ENCODE measurements at places on chromosomes 3 and 15.

GRCh38 chr3:176937541-176937940 lies 259.7 kb downstream of the TBL1XR1 start:
- no peak for DNase-seq

- DNase-seq = no peak
These were observed 34.4 kb upstream of the ETV5 start for GRCh38 chr3:186143250-186143649.

DNA sequence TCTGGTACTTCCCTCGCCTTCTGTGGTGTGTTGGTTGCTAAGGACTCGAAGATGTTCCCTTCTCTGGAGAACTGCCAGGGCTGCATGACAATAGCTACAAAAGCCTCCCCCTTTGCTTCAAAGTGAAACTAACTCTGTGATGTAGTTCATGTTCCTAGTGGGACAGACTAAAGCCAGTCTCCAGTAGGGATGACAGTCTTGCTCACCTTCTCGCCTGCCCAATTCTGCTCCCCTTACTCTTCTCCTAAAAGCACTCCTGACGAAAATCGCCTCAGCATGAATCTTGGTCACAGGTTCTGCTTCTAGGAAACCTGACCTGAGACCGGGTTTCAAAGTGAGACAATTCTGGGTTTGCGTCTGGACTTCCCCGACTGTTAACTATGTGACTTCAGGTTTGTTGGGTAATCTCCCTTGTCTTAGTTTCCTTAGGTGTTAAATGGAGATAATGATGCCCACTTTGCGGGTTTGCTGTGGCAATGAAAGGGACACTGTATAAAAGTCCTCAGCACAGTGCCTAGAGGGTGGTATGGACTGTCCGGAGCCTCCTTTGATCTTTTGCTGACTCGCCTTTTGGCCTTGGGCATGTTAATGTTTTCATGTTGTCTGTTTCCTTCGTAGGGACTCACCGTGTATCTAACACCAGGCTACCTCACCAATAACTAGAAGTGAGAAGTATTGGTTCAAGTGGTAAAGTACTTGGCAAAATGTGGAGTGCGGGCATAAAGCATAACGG lies 24.9 kb upstream of the THRB start:
- no peak for DNase-seq

GRCh38 chr3:32288819-32289218 lies 50.3 kb downstream of the CMTM8 start:
- no peak for DNase-seq

DNA sequence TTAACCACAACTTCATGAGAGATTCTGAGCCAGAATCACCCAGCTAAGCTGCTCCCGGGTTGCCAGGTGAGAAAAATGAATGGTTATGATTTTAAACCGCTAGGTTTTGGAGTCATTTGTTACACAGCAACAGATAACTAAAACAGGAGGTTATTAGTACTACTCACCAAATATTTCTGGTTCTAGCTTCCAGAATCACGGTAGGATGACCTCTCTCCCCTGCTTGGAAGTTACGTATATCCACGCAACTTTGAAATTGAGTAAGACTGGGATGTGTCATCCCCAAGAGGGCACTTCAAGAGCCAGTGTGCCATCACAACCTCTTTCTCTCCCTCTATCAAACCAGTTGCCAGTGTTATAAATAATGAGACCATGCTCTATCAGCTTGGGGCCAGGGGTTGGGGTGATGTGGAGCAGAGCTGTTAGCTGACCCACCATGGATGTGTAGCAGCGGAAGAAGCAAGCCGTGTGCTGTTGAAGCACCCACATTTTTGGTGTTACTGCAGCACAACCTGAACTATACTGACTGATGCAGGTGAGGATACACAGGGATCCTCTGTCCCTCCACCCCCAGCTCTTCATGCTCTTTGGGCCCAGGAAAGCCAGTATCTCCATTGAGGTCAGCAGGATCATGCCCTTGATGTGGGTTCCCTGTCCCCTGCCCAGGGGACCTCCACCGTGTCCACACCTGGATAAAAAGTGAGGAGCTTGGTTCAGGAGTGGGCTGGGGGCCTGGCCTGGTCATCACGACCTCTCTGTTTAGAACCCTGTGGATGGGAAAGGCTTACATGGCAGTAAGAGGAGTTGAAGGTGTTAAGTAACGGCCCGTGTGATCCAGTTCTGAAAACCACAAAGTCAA lies 19.4 kb upstream of the ALDH1A3 start:
- no peak for DNase-seq

DNA sequence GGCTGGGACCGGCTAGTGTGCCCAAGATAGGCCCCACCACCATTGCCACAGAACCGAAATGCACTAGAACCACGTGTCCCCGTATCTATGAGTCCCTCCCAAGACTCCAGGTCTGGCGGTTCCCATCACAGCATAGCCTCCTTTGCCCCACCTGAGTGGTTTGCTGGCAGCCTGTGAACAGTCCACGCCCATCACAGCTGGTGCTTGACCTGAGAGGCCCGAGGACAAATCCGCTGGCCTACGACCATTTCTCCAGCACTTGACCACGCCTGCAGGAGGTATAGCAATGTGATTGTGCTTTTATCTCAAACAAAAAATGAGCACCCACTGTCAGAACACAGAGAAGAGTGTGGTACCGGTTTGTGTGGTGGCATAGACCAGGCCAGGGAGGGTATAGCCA lies 736.7 kb upstream of the GBE1 start:
- DNase-seq = no peak

- DNase-seq = no peak
These were observed 42.7 kb downstream of the KIF9 start for GRCh38 chr3:47239929-47240328.

DNA sequence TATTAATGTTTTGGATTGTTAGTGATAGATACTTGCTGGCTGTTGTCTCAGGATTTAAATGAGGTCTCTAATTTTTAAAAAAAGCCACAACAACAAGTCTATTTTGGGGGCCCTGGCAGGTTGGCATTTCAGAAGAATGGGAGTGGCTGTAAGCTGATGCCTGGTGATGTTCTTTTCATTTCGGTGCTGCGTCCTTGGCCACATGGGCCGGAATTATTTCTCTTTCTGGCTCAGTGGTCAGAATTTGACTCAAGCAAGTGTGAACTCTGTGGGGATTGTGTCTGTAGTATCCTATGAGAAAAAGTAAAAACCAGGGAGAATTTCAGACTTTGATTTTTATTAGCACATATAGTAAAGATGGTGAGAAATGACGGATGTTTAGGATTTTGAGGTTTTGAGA lies 203.0 kb downstream of the AKAP13 start:
- DNase-seq = no peak

GRCh38 chr3:70245746-70246525 lies 66.5 kb downstream of the MDFIC2 start:
- DNase-seq = no peak

- DNase-seq = no peak
These were observed 91.5 kb upstream of the TNFAIP8L3 start for GRCh38 chr15:51186181-51186705.

GRCh38 chr3:114879059-114880031 lies 267.7 kb downstream of the ZBTB20 start:
- no peak for DNase-seq

GRCh38 chr3:111571907-111572460 lies 23.2 kb downstream of the ZBED2 start:
- DNase-seq = no peak

GRCh38 chr3:84961521-84962255 lies 2.9 kb downstream of the CADM2 start:
- no peak for DNase-seq

DNA sequence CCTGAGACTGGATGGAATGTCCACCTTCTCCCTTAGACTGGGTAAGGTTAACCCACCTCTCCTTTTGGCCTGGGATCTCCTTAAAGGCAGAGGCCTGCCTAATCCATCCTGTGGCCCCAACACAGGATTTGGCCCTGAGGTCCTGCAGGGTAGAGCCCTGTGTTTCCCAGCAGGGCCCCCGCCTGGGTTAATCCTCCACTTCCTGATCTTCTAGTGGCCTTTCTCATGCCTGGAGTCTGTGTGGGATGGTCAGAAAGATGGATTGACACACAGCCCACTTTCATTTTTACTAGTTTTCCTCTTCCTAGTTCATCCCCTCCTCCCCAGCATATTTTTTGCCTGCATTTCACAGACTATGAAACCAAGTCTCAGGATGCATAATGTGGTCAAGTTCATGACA lies 48.9 kb upstream of the SLC6A6 start:
- DNase-seq = no peak
